ENCODE measurements at places on chromosomes 5 and 9.
A peak's percentile ranks its signal among the peaks of the same experiment; 100 is the strongest.

GRCh38 chr5:149447373-149448367 lies 68.6 kb upstream of the IL17B start:
- no peak for DNase-seq

- DNase-seq = no peak
Measured at GRCh38 chr9:746661-747434, 94.6 kb upstream of the DMRT1 start.

DNA sequence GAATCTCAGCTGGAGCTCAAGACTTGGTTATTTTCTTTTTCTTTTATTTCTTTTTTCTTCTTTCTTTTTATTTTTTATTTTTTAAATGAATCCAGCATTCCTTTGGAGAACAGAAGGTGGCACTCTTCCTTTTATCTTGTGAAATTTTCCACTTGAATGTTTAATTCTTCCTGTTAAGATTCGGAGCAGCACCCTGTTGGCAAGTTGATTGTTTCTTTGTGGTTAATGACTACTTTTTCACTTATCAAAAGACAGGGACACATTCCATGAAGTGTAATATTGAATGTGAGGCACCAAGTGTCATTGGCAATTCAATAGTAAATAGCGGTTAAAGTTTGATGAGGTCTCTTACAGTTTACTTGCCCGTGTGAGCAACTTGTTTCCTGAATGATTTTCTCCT lies 240.5 kb upstream of the CHD1 start:
- peak; percentile 3 for DNase-seq

GRCh38 chr5:123456242-123456641 lies 33.0 kb upstream of the CEP120 start:
- no peak for DNase-seq

GRCh38 chr9:69759021-69759420 lies 790 bp downstream of the PTAR1 start:
- DNase-seq = peak; percentile 16

- no peak for DNase-seq
Measured at GRCh38 chr5:44619875-44620610, 188.7 kb upstream of the MRPS30 start.

DNA sequence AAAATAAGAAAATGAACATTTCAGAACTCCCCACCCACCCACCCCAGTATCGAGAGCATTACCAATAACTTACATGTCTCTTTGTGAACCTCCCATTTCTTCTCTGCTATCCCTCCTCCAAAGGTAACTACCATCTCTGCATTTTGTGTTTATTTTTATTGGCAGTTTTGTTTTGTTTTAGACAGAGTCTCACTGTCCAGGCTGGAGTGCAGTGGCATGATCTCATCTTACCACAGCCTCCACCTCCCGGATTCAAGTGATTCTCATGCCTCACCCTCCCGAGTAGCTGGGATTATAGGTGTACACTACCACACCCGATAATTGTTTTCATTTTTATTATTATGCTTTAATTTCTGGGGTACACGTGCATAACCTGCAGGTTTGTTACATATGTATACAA lies 21.7 kb upstream of the GLIS3 start:
- no peak for DNase-seq

- peak; percentile 47 for DNase-seq
Measured at GRCh38 chr5:173968154-173968797, 20.7 kb upstream of the C5orf47 start.

Measured in Ammon's horn (tissue), 1 donor.